Cerebellar nuclear complex (tissue), 1 donor: ENCODE measurements at places on chromosomes 2 and 18.

DNA sequence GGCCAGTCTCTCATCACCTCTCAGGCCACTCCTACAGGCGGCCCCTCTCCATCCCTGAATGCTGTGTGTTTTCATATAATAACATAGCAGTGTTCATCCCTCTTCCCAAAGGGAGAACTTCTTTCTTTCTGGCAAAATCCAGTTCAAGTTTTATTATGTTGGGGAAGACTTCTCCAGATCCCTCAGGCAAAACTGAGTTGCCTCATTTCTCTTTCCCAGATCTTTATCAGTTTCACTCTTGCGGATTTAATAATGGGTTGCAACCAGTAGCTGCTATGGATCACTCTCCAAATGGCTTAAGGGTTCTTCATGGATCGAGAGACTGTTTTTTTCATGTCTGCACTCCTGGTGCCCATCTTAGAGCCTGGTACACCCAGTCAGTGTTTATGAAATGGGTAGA, 129.9 kb downstream of the FHOD3 start:
- no peak for DNase-seq

DNA sequence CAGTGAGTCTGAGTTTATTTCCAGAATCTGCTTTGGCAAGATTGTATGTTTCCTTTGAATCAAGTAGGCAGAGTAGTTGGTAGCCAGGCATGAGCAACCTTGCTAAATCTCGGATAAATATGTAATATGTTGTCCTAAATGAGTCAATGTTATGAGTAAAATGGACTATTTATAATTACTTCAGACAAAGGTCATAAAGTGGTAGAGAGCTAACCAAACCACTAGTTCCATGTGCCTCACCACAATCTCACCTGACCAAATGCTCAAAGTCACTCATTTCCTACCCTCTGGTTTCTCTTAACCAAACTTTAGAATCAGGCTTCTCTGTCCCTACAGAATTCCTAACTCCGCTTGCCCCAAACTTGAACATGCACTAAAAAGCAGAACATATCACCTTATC, 261.2 kb upstream of the FSIP2 start:
- no peak for DNase-seq

DNA sequence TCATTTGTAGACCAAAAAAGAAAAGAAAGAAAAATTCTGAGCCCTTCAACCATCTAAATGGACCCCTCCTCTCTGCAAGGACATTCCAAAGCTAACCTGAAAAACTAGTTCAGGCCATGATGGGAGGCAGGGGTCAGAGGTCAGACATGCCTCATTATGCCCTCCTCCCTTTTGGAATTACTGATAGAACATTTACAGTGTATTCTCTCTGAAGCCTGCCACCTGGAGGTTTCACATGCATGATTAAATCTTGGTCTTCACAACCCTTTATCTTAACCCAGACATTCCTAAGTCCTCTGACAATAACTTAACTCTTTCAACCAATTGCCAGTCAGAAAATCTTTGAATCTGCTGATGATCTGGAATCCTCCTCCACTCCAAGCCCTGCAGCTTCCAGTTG, 86.0 kb downstream of the SPP2 start:
- DNase-seq: no peak

- no peak for DNase-seq
These were observed 1.7 kb upstream of the ONECUT2 start for GRCh38 chr18:57433482-57433881.

- DNase-seq: no peak
These were observed 15.2 kb upstream of the DSG3 start for GRCh38 chr18:31432316-31432715.

DNA sequence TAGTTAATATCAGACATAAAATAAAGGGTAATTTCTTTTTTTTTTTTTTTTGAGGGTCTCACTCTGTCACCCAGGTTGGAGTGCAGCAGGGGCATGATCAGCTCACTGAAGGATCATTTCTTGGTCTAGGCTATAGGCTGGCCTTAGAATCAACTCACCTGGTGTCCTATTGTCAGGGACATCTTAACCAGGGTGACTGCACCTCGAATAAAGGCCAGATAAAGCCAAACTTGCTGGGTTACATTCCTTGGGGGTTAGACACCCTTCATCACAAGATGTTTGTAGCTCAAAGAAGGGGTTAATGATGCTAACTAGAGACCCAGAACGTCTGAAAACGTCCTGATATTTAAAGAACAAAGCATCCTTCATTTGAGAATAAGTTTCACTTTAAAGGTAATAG, 17.9 kb downstream of the SPATA3 start:
- DNase-seq: no peak

GRCh38 chr18:69945220-69946114, 2.2 kb downstream of the CD226 start:
- no peak for DNase-seq

GRCh38 chr2:189648846-189649509, 12.3 kb upstream of the ASNSD1 start:
- no peak for DNase-seq

DNA sequence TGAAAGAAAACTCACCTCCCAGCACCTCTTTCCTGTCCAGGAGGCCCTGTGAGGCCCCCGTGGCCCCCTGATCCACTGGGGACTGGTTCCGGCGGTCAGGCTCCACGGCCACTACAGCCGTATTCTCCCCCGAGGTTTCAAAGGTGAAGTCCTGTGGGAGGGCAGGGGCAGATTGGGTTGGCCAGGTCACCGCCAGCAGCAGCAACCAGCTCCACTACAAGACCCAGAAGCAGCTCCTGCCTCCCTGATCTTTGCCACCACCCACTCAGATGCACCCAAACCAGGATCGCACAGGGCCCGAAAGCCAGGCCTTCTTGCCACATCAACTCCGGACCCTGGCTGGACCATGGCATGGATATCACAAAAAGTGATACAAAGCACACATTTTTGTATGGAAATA, 21.9 kb downstream of the SDC1 start:
- DNase-seq: no peak

- DNase-seq: no peak
These were observed 65.0 kb upstream of the BOD1L2 start for GRCh38 chr18:57081899-57082298.

- no peak for DNase-seq
These were observed 56.4 kb downstream of the NRXN1 start for GRCh38 chr2:50975546-50975945.

GRCh38 chr2:225773148-225773547, 373.6 kb downstream of the NYAP2 start:
- DNase-seq: no peak

- no peak for DNase-seq
These were observed 73.3 kb upstream of the FOSL2 start for GRCh38 chr2:28319118-28320008.

GRCh38 chr2:62999905-63000304, 50.7 kb upstream of the OTX1 start:
- no peak for DNase-seq

- DNase-seq: no peak
These were observed 129.7 kb downstream of the OSR1 start for GRCh38 chr2:19228715-19229114.

- DNase-seq: no peak
These were observed 140.3 kb downstream of the RPIA start for GRCh38 chr2:88831792-88832248.
